ENCODE measurements at places on chromosomes 7 and 10.
A peak's percentile ranks its signal among the peaks of the same experiment; 100 is the strongest.

DNA sequence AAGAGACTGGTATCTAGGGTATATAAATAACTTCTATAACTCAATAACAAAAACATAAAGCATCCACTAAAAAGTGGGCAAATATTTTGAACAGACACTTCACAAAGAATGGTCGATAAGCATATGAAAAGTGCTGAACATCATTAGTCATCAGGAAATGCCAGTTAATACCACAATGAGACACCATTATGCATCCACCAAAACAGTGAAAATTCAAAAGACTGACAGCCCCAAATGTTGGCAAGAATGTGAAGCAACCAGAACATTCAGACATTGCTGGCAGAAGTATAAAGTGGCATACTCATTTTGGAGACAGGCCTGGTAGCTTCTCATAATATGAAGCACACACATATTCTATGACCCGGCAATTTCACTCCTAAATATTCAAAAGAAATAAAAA, 26.5 kb upstream of the GSAP start:
- no peak for DNase-seq

DNA sequence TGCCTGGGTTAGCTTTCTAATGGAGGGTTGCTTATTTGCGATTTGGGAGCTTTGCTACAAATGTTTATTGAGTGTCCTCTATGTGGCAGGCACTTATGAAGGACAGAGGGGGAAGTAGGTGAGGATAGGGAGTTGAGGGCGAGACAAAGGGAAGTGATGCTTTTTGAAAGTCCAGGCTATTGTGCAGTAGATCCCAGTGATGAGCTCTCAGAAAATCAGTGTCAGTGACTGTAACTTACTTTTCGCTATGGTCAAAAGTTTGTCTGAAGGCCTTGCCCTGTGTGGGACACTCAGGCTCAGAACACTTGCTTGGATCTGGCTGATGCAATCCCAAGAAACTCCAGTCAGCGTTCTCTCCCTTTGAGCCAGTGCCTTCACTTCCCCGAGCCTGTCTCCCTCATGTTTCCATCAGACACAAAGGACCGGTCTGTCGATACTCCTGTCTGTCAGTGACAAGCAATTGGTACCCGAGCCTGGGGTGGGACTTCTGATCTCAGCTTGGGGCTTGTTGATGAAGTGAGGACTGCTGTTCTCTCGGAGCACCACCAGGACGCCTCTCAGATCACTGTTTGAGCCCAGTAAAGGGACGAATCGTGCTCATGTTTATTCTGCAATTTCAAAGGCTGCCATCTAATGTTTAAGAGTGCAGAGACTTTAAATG, 63.1 kb upstream of the SORCS3 start:
- DNase-seq = no peak

- no peak for DNase-seq
Observed at GRCh38 chr7:14179781-14180180, 190.3 kb upstream of the ETV1 start.

DNA sequence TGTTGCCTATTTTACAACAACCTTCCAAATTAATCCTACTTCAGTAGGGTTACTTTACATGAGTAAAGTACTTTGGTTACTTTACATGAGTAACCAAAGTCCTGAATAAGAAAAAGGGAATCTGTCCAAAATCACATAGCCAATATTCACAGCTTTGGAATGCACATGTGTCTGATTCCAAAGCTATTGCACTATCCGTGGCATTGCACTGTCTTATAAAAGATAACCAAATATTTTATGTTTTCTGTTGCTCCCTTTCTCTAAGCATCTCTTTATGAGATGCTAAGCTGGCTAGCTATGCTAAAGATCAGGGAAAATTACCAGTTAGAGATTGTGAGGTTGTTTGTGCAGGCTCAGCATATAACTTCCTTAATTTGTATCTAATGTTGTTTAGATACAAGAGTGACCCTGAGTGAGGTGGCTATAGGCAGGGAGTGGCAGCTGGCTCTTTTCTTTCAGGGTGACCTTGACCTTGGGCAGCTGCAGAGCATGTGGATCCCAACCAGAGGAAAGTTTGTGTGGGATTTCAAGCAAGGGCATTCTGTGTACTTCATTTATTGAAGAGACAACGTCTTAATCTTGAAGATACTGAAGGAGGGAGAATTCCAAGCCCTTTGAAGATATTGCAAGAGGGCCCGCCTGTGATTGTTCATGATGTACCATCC, 366.1 kb upstream of the ANKRD30A start:
- DNase-seq = no peak

DNA sequence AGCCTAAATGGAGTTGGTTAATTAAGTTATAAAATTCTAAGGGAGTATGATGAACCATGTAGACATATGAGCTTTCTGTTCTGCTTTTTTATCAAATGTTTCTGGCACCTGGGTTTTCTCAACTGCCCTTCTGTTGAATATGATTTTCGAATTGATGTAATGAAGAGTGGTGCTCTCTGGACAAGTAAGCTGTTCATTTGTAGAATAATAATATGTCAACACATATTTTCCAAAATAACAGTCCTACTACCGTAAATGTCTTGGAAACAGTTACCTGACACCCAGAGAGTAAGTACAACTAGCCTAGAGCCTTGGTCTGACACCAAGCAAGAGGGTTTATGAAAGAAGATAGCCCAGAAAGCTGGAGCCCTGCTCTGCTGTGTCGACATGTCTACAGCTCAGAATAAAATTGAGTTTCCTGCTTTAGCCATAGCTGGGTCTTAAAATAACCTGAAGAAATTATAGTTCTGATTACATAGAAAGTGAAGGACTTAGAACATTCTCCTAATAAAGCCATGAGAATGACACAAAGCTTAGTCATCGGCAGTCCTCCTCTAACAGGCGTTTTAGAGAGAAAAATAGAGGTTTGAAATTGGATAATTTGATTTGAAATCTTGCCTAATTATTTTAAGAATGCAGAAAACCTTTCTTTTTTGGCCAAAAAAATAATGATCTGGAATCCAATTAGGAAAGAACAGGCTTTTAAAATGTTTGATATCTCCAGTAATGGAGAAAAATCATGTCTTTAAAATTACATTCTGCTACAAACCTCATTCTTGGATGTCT, 25.1 kb downstream of the HDAC9 start:
- DNase-seq = peak; percentile 69

GRCh38 chr10:101879456-101880231, 36.0 kb upstream of the KCNIP2 start:
- DNase-seq = no peak

DNA sequence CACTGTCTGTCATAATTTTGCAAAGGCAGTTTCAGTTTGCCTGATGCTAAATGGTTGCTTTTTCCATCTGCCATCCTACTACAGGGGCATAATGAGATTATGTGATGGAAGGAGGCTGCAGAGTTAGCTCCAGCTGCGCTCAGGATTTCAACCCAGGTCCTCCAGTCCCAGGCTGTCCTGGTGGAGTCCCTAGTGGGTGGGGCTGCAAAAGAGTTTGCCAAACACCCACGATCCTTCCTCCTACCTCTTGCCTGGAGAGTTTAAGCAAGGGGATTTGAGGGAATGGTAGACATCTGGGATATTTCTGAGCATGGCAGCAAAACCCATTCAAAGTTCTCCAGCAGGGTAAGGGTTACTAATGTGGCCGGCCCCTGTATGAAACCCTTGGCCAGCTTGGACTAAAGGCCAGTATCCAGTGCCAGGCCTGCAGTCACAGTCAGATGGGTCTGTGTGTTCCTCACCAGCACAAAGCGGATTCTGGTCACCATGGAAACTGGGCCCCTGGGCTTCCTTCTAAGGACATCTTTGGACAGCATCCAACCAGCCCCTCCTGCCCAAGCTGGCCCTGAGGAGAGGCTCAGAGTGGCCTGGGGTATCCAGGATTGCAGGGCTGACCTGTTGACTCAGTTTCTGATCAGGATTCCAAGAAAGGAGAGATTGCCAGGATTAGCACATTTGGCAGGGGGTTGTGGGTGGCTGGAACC, 42.7 kb upstream of the CHST3 start:
- DNase-seq = no peak
